ENCODE measurements at places on chromosomes 3 and 15. TPM values are rescaled to one million over a fixed set of nuclear protein-coding genes. Genes with fewer than 3 reads are reported as not detected.

The CCR1 gene
- total RNA-seq, result 4.4 TPM

The SPINK8 gene
- not detected for total RNA-seq

The SEMA5B gene
- 0.16 TPM for total RNA-seq

The SEMA3F gene
- 5.1 TPM for total RNA-seq

The PLSCR5 gene
- total RNA-seq, result not detected

The PARP3 gene
- total RNA-seq, result 18.3 TPM
